ENCODE measurements at places on chromosomes 2 and 18.

- no peak for DNase-seq
Measured at GRCh38 chr2:134301928-134302260, 48.0 kb downstream of the MGAT5 start.

DNA sequence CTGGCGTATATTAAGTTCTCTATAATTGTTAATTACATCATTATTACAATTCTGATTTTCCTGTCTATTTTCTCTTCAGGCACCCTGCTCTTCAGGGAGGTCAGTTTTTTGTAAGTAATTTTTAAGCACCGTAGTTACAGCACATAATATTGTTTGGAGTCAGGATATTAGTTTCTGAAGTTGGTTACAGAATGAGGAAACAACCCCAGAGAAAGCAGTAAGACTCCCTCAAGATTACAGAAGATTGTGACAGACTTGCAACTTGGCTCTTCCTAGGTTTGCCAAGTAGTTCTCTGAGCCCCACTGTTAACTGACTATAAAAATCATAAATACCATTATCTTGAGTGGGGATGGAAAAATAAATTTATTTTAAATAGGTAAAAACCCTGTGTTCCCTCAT is 921 bp downstream of the RPE start:
- no peak for DNase-seq

DNA sequence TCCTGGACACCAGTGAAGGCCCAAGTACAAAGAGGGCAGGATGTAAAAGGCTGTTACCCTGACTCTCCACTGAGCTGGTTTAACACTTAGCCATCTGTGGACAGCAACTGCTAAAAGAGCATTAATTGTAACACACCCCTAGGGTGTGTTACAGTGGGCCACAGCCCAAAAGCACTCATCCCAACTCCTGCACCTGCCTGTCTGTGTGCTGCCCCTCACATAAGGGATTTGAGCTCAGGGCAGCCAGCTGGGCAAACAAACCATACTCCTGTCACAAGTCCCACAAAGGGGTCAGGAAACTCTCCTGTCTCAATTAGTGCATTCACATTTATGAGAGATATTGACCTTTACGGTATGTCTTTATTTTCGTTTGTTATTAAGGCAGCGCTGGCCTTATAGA is 833.1 kb upstream of the NXPH2 start:
- DNase-seq: no peak

DNA sequence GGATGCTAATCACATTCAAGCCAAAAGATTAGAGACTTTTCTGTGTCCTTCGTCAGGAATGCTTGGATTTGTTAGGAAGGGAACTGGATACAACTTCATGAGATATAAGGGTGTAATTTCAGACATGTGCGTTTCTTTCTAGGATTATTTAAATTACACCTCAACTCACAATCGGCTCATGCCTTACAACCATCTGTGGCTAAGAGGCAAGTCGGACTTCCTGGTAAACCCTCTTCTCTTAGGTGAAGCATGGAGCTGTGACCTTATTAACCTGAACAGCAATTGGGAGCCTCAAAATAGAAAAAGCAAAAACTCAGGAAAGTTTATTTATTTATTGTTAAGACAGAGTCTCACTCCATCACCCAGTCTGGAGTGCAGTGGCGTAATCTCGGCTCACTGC is 61.8 kb downstream of the SEMA4F start:
- no peak for DNase-seq

GRCh38 chr2:208501206-208501605 is 94.6 kb downstream of the PTH2R start:
- no peak for DNase-seq

GRCh38 chr18:80194874-80195570 is 52.3 kb downstream of the PARD6G start:
- no peak for DNase-seq

- DNase-seq: no peak
Measured at GRCh38 chr2:111624411-111625156, 259.4 kb downstream of the ANAPC1 start.

DNA sequence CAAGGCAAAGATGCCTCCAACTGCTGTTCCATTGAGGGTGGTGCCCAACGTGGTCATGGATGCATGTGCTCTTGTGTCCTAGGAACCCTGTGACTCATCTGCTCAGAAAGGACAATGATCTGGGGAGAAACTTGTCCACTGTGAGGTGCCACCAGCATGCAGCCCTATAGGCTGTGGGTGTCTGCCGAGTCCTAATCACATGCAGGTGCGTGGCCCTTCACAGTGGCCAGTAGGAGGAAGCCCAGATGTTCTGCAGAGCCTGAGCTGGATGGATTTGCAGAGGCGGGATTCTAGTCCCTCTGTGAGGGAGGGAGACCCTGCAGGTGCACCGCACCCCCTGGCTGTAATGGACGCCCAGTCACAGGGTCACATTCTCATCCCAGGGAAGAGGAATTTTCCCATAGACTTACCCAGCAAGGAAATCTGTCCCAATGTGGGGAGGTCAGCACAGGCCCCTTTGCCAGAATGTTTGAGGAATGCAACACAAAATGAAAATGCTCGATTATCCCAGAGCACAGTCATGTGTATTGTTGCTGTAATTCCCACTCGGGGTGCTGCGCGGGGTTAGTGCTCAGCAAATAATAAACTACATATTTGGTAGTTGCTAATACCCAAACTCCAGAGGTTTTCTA is 13.9 kb downstream of the GDF7 start:
- no peak for DNase-seq

Measured in activated T-helper 9 cell treated with anti-CD3 and anti-CD28 coated beads, Interleukin-2, amount 50 U/mL, for 16 hours (primary cell).